B cell (primary cell): ENCODE measurements at places on chromosomes 1 and 21.

DNA sequence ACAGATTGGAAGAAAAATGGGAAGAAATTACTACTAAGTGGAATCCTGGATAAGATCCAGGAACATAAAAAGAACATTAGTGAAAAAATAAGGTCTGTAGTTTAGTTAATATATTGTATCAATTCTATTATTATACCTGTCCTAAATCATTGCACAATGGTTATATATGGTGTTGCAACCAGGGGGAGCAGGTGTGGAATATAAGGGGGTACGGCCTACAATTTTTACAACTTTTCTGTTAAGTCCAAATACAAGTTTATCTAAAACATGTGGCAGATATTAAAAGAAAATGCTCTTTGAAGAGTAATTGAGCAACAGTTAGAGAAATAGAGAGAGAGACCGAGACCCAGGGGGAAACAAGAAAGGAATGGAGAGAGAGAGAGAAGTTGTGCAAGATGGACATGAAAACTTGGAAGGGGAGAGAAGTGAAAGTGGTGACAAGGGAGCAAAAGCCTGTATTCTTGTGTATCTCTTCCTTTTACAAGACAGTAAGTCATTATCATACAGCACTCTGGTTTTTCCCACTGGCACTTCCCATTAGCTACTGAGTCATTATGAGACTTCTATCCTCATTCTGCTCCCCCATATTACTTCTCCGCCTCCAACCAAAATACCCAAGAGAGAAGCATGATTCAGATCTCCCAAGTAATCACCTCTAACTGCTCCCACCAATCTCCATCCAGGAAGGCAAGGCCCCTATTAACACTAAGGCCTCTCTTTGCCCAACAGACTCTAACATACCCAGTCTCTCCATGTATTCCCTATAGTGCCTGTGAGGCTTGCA, 22.3 kb upstream of the TRAF3IP3 start:
- no peak for DNase-seq
- H3K4me3 ChIP-seq, result no peak overlapping the region
- H3K36me3 ChIP-seq, result no peaks in the 10 kb centered on the region
- H3K27ac ChIP-seq, result no peak overlapping the region
- H3K4me1 ChIP-seq, result no peaks in the 10 kb centered on the region

DNA sequence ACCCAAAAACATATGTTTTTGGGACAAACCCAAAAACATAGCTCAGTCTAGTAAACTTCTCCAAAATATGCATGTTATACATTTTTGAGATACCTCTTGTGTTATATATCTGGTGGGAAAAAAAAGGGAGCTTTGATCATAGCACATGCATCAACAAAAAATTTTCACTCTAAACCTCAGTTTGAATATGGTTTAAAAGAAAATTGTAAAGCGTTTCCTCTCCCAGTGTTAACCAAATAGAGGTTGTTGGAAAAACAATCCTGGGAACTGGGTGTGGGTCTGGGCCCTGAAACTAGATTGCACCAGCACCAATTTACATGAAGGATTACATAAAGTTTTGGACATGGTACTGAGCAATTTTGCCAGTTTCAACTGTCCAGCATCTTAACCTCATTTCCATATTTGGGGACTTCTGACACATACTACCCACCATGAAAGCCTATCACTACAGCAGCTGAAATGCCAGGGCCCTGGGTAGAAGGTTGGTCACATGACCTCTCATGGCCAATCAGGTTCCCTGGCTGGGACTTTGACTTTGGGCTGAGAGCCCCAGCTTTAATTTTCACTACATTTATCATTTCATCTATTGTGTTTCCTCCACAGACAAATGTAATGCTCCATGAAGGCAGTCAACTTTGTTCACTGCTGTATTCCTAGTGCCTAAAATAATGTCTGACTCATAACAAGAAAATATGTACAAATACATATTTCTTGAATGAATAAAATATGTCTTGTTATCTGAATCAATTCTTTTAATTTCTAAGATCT, 150.7 kb downstream of the SETD4 start:
- no peaks in the 10 kb centered on the region for H3K27me3 ChIP-seq
- DNase-seq, result no peak
- no peaks in the 10 kb centered on the region for H3K4me1 ChIP-seq

DNA sequence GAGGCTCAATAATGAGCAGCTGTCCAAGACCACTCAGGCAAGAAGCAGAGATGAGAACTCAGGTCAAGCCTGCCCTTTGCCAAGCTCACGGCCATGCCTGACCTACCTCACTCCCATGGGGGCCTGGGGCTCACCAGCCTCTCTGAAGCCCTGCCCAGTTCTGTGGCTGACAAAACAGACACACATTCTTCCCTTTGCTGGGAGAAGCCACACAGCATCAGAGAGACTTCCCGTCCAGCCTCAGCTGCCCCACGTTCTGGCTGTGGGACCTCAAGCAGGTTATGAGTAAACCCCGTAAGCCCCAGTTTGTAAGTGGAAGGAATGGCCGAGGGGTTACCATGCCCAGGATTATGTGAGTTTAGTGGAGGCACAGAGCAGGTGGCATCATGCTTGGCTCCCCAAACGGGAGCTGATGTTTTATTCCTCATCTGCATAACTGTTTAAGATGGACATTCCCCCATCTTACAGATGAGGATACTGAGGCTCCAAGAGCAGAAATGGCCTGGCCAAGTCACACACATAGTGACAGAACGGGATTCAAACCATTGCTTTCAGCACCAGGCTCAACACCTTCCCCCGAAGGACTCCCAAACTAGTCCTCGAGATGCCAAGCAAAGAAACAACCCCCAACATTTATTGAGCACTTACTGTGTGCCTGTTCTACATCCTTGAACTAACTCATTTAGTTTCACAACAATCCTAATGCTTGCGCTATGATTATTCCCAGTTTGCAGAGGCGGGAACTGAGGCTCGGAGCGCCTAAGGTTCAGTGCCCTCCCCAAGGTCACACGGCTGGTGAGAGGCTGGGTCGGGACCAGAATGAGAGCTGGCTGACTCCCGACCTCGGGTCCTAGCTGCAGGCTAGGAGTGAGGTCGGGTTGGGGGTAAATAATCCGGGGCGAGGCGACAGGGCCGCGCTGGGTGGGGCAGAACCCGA, 49.1 kb upstream of the LAPTM5 start:
- H3K4me3 ChIP-seq, result no peak overlapping the region
- no peaks in the 10 kb centered on the region for H3K36me3 ChIP-seq
- H3K27me3 ChIP-seq, result no peaks in the 10 kb centered on the region
- H3K4me1 ChIP-seq, result peaks cover 24% of the 10 kb centered on the region

- no peaks in the 10 kb centered on the region for H3K36me3 ChIP-seq
- H3K4me1 ChIP-seq, result no peaks in the 10 kb centered on the region
- H3K27me3 ChIP-seq, result peaks cover 3% of the 10 kb centered on the region
- DNase-seq, result no peak
- no peak overlapping the region for H3K4me3 ChIP-seq
These were observed 18.1 kb downstream of the ADAM30 start for GRCh38 chr1:119878171-119878570.

- no peaks in the 10 kb centered on the region for H3K36me3 ChIP-seq
- H3K27me3 ChIP-seq, result no peaks in the 10 kb centered on the region
- H3K4me3 ChIP-seq, result no peak overlapping the region
- H3K27ac ChIP-seq, result no peak overlapping the region
- no peaks in the 10 kb centered on the region for H3K4me1 ChIP-seq
These were observed 67.2 kb downstream of the TTLL7 start for GRCh38 chr1:83931658-83932253.

DNA sequence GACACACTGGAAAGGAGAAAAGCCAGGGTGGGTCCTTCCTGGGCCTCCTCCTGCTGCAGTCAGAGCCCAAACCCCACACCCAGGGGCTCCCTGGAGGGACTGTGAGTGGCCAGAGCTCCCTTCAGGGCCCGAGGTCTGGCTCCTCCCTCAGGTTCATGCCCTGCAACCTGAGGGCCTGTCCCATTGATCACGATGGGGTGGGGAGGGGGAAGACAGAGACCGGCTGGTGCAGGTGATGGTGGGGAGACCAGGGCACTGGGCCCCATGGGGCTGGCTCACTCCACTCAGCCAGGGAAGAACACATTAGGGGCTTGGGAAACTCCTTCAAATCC, 30.1 kb upstream of the NPPB start:
- H3K36me3 ChIP-seq, result no peaks in the 10 kb centered on the region
- no peaks in the 10 kb centered on the region for H3K4me1 ChIP-seq
- no peak overlapping the region for H3K27ac ChIP-seq
- H3K4me3 ChIP-seq, result no peak overlapping the region

GRCh38 chr1:112549590-112549989, 40.8 kb downstream of the WNT2B start:
- H3K4me3 ChIP-seq, result no peak overlapping the region
- H3K36me3 ChIP-seq, result no peaks in the 10 kb centered on the region
- no peaks in the 10 kb centered on the region for H3K4me1 ChIP-seq

GRCh38 chr1:230426246-230427093, at the start of gene PGBD5:
Gene PGBD5, minus strand, starts transcription at chr1:230426332. Its CDS starts 404 bp downstream, at chr1:230425928.
- peaks cover 10% of the 10 kb centered on the region for H3K4me1 ChIP-seq
- no peak within 1 kb of the TSS for H3K27ac ChIP-seq
- H3K36me3 ChIP-seq, result no peaks in the 10 kb centered on the region
- DNase-seq, result peak; percentile 70
- H3K4me3 ChIP-seq, result no peak within 1 kb of the TSS

DNA sequence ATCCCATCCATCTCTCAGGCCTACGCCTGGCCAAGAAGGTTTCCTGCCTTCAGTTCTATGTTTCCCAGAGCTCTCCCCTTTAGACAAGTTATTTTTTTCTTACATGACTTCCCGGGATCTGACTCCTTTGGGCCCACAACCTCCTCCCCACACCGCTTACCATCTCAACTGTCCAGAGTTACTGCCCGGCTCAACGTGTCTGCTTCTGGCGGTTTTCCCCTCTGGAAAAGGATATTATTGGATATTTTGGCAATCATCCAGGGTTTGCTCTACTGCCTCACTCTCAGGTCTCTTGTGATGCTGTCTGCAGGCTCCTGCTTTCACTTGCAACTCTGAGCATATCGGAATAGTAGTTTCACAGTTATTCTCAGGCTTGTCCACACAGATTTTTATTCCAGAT, 318.2 kb upstream of the CAMK1G start:
- no peaks in the 10 kb centered on the region for H3K27me3 ChIP-seq
- H3K36me3 ChIP-seq, result no peaks in the 10 kb centered on the region
- DNase-seq, result no peak
- H3K4me1 ChIP-seq, result no peaks in the 10 kb centered on the region

- H3K27ac ChIP-seq, result no peak overlapping the region
- DNase-seq, result no peak
- no peaks in the 10 kb centered on the region for H3K36me3 ChIP-seq
- H3K4me1 ChIP-seq, result no peaks in the 10 kb centered on the region
- no peak overlapping the region for H3K4me3 ChIP-seq
These were observed 45.7 kb upstream of the ZNF648 start for GRCh38 chr1:182107209-182107608.

DNA sequence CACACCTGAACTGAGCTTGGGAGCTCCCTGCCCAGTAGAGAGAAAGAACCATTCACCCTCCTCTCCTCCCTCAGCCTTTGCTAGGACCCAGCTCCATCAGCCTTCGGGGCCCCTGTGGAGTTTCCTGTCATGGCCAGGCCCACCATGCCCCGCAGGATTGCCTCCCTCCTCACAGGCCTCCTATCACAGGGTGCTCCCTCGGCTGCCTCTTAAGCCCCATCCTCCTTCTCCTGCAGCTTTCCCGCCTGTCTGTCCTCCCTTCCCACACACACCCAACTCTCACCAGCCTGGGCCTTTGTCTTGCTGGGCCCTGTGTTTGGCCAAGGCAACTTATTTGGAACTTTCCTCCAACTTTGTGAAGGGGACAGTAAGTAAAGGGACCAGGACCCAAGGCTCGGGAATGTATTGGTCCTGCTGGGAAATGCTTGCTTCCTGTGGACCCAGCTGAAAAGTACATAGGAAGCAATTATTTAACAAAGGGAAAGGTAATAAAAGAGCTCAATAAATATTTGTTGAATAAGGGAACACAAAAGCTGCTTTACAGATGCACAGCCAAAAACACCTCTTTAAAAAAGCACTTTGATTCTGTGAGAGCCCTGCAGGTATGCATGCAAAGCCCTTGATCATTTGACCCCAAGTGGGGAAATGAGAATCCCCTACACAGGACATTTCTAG, 31.6 kb upstream of the TENT5C start:
- DNase-seq, result no peak
- H3K27ac ChIP-seq, result no peak overlapping the region
- H3K4me3 ChIP-seq, result no peak overlapping the region
- H3K36me3 ChIP-seq, result no peaks in the 10 kb centered on the region

- no peaks in the 10 kb centered on the region for H3K27me3 ChIP-seq
- no peak overlapping the region for H3K4me3 ChIP-seq
- DNase-seq, result peak; percentile 50
- H3K36me3 ChIP-seq, result no peaks in the 10 kb centered on the region
- peaks cover 76% of the 10 kb centered on the region for H3K4me1 ChIP-seq
- H3K27ac ChIP-seq, result peak overlapping the region; percentile 3
These were observed 7.4 kb downstream of the IRF2BP2 start for GRCh38 chr1:234602334-234603220.

GRCh38 chr1:113185463-113186104, 112.6 kb downstream of the LRIG2 start:
- H3K4me3 ChIP-seq, result no peak overlapping the region
- no peaks in the 10 kb centered on the region for H3K27me3 ChIP-seq

DNA sequence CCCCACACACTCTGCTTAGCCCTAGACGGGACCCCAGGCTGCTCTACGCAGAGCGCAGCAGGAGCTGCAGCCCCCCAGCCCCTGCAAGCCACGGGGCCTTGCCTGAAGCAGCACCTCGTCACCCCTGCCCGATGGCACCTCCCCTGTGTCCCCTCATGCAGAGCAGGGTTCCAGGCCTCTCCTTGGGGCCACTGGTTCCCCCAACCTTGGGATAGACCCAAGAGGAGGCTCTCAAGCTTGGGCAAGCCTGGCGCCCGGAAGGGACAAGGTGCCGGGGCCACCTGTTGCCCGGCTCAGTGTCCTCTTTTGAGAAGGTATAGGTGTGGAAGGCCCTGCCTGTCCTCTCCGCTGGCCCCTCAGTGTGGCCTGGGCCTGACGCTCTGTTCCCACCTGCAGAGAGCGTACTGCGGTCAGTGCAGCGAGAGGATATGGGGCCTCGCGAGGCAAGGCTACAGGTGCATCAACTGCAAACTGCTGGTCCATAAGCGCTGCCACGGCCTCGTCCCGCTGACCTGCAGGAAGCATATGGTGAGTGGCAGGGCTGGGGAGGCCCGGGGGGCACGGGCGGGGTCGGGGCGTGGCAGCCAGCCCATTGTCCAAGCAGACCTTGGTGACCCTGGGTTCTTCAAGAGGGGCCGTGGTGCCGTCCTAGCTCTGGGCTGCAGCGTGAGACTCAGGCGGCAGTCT, 50.6 kb downstream of the FAAP20 start:
- H3K4me3 ChIP-seq, result no peak overlapping the region
- peaks cover 12% of the 10 kb centered on the region for H3K4me1 ChIP-seq
- DNase-seq, result no peak
- H3K36me3 ChIP-seq, result no peaks in the 10 kb centered on the region
- H3K27me3 ChIP-seq, result no peaks in the 10 kb centered on the region

GRCh38 chr1:200546577-200546976, 74.0 kb downstream of the KIF14 start:
- no peaks in the 10 kb centered on the region for H3K4me1 ChIP-seq
- no peaks in the 10 kb centered on the region for H3K27me3 ChIP-seq
- H3K36me3 ChIP-seq, result no peaks in the 10 kb centered on the region

GRCh38 chr1:62652387-62652786, 35.8 kb downstream of the DOCK7 start:
- H3K36me3 ChIP-seq, result no peaks in the 10 kb centered on the region
- no peaks in the 10 kb centered on the region for H3K4me1 ChIP-seq
- no peaks in the 10 kb centered on the region for H3K27me3 ChIP-seq
- H3K27ac ChIP-seq, result no peak overlapping the region
- no peak for DNase-seq
- no peak overlapping the region for H3K4me3 ChIP-seq
